ENCODE measurements at places on chromosomes 2 and 18.
A peak's percentile ranks its signal among the peaks of the same experiment; 100 is the strongest.

DNA sequence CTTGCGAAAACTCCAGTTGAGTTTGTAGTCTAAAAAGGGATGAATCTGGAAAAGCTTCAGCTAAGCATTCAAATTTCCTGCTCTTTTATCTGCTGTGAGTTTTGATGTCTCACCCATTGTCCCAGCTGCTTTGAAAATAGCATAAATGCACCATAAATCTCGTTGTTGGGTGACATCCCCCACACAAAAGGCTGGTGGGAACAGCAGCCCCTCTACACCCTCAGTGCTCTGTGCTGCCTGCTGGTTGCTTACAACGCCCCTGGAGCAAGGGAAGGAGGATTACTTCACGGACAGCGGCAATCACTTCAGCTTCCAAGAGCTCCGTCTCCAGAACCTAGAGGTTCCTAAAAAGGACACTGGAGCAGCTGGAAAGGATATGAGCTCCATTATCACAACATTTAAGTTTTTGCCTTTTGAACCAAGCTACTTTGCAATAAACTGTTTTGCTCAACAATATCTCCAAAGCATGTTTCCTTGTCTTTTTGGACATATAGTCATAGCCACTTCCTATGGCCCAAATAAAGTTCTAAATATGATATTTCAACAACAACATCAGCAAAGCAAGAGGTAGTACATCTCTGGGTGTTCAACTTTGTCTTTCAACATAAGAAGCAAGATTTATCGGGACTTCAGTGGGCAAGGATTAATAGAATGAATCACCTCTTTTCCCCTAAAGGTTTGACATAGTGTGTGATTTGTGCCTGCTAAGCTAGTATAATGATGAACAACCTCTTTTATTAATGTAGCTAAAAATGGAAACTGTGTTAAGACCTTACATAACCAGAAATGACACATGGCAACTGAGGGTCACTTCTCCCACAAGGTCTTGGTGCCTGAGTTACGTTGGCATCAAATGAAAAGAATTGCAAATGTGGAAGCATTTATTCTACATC, 413.5 kb downstream of the TXNL1 start:
- no peak for DNase-seq

GRCh38 chr2:218009231-218009630, 6.4 kb upstream of the TNS1 start:
- no peak for DNase-seq

DNA sequence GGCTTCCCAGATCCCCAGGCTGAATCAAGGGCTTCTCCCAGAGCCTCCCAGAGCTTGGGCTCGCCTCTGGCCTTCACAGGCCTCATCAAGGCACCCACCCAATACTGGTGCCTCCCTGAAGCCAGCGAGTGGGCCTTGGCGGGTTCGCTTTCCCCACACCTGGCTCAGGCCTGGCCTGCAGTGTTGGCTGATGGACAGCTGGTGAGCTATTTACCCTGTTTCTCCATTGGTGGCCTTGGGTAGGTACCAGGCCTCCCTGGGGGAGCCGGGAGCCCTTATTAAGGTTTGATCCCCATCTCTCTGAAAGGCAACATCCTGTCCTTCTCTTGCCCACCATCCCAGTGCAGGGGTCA, 18.2 kb upstream of the DUSP2 start:
- no peak for DNase-seq

GRCh38 chr2:100213595-100213994, 71.2 kb upstream of the AFF3 start:
- DNase-seq, result no peak

DNA sequence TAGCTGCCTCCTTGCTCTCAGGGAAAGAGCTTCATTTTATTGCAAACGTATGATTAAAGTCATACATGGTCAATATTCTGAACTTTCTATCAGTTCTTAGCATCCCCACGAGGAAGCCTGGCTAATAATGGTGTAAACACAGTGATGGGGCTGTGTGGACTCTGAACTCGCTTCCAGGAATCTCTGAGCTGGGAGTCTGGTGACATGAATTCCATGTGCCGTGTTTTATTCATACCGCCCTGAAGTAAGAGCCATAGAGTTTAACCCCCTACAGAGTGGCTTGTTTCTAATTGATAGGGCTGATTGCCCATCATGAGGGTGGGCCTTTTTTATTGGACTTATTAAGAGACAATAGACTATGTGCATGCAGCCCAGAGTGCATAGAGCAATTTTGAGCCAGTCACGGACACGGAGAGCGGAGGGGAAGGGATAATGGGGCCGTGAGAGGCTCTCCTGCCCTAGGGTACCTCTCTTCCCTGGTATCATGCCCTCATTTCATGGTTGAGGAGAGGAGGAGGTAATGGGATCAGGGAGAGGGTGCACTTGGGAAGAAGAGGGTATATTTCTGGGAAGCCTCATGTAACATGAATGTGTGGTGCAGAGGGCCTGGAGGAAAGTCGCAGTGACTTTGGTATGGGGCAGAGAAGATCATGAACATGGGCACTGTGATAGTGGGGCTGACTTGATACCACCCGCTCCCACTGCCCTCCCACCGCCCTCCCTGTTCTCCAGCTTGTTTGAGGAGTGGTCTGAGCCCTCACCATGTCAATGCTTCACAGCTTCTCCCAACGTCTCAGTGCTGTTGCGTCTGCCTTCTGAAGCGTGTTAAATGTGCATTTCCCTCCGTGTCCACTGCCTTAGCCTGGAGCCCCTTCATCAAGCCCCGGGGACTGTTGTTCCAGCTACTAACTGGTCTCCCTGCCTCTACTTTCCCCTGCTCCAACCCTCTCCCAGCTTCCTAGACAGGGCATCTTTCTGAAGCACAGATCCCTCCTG, 73.2 kb downstream of the IL1R2 start:
- no peak for DNase-seq

DNA sequence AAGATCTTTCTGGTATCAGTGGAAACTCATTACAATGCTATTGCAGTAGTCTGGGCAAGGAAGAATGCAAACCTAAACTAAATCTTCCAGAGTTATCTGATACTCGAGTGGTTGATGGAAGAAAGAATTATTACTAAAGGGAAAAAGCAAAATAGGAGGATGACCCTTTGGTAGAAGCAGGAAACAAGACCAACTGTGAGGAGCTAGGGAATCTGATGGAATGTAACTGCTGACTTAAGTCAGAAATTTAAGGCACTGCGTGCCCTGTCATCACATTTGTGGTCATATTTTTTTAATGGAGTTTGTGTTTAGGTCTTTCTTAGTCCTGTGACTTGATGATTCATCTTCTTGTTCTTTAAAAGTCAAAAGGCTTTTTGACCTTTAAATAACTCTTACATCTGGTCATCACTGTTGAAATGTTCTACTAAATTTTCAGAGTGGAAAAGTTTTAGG, 36.5 kb upstream of the ARMC9 start:
- no peak for DNase-seq

DNA sequence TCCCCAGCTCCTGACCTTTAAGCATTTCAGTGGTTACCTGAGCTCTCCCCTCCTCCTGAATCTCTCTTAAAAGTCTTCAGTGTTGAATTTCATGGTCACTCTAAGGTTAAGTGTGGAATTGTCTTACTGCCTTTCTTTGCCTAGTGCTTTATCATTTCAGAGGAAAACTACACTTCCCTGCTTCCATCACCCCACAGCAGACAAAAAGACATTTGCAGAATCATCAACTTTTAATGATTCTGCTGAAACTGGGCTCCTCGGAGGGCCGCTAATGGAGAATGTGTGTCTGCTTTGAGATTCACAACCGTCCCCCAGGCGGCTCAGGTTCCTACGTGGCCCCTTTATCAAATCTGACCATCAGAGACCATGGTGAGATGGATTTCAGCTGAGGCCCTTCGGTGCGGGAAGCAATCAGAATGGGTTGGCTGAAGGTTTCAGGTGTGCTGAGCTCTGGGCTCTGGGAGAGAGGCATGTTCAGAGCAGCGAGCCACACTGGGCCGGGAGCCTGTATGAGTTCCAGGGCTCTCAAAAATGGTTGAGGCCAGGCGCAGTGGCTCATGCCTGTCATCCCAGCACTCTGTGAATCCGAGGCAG, 41.9 kb upstream of the TBC1D8 start:
- no peak for DNase-seq

- no peak for DNase-seq
These were observed 18.6 kb downstream of the RASGRP3 start for GRCh38 chr2:33494877-33495641.

DNA sequence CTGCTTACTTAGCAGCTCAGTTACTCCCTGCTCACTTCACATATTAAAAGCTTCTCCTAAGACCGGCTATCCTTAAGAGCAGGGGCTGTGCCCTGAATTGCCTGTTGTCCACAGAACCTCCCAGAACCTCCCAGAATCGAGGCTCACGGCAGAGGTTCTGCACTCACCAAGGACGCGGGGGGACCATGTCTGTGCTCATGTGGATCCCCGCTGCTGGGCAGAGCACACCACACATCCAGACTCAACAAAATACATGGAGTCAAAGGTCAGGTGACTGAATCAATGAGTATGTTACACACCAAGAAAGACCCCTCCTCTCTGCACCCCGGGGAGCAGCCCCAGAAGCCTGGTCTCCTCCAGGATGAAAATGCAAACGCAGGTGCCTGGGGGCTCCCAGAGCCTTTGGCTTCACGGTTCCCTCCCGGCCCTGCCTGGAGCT, 149.0 kb downstream of the MBP start:
- DNase-seq, result no peak

- DNase-seq, result no peak
These were observed 433.7 kb upstream of the TNP1 start for GRCh38 chr2:217293607-217294006.

DNA sequence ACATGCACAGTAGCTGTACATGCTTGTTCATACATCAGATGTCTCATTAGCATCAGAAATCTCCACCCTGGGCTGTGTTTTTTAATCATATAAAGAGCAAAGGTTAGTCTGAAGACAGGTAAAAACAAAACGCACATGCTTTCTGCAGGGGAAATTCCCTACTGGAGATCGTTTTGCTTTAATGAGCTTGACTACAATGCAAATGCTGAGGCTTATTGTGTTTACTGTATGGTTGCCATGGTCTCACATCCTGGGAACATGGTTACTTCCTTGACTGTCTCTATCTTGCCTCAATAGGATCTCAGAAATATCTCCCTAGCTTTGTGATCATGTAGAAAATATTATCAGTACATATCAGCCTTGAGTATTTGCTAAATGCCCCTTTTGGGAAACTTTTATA, 336.5 kb upstream of the TFPI start:
- DNase-seq, result peak; percentile 18

DNA sequence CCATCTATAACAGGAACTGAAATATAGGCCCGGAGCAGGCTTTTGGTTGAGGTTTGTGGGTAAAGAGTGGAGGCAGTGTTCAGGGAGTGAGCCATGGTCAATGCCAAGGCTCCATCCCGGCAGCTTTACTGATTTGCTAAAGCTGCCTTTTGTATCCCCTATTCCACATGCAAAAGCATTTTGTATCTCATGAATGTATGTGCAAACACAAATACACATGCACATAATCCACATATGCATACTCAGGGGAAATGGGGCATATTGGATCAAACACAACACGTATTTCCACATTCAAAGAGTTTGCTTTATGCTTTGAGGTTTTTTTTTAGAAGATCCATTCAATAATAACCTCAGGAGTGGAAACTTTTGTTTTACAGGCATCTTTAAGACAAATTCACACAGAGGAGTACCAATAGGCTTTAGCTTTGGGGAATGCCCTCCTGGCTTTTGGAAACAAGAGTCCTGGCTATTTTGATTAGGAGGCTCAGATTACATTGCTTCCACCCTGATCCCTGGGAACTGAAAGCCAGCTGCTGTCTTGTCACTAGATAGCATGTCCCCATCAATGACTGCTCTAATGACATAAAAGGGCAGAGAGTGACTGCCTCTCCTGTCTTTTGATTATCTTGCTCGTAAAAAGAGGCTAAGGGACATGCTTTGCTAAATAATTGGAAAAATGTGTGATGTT, 263.2 kb downstream of the EN1 start:
- DNase-seq, result no peak

- no peak for DNase-seq
These were observed 137.7 kb downstream of the PXDN start for GRCh38 chr2:1606421-1607235.

GRCh38 chr2:76567478-76567877, 856.8 kb upstream of the GCFC2 start:
- no peak for DNase-seq

DNA sequence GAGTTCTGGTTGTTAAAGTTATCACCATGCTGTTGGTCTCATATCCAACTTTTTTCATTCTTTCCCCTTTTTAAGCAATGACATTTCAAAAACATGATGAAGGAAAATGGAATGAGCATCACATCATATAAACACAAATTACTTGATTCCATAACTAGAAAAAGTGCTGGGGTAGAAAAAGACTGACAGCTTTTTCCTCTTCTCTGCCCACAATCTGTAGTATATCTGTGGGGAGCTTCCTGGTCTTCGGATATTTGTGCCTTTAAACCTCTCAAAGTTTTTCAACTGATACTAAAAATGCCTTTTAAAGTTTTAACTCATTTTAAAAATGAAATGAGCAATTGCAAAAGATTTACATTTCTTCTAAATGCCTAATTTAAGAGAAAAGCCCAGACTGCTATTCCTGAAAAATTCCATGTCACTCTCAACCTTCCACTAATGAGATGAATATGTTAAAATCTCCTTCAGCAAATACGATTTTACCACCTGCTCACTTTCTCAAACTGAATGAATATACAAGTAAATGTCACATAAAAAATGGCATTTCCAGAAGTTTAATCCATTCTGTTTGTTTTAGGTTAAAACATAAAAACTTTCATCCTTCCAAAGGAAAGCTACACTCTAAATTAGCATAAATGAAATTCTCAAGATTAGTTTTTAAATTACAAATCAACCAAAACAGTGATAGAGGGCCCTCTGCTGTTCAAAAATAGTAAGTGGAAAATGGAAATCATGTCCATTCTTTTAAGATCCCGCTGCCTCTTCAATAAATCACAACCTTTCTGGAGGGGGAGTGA, 2.1 kb downstream of the DNAH7 start:
- DNase-seq, result peak; percentile 3
